ENCODE measurements at places on chromosomes 7 and 10.

GRCh38 chr7:156106107-156106426 lies 293.8 kb upstream of the SHH start:
- no peak for DNase-seq

DNA sequence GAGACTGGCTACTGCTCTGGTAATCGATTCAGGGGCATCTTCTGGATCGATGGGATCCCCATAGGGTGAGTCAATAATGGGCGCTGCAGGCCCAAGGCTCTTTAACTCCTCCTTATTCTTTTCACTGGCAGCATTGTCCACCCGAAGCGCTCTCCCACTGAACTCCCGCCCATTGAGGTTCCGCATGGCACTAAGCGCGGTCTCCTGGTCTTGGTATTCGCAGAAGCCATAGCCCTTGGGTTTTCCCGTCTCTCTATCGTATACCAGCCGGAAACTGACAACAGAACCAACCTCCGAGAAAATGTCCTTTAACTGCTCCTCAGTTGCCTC lies 285 bp downstream of the CSTF2T start:
- DNase-seq = no peak

- no peak for DNase-seq
These were observed 28.1 kb upstream of the CDH23 start for GRCh38 chr10:71368643-71369042.

GRCh38 chr10:49620841-49621378 lies 7.1 kb downstream of the CHAT start:
- no peak for DNase-seq

Measured in H54 (cell line).